ENCODE measurements at places on chromosomes 5 and 9.

DNA sequence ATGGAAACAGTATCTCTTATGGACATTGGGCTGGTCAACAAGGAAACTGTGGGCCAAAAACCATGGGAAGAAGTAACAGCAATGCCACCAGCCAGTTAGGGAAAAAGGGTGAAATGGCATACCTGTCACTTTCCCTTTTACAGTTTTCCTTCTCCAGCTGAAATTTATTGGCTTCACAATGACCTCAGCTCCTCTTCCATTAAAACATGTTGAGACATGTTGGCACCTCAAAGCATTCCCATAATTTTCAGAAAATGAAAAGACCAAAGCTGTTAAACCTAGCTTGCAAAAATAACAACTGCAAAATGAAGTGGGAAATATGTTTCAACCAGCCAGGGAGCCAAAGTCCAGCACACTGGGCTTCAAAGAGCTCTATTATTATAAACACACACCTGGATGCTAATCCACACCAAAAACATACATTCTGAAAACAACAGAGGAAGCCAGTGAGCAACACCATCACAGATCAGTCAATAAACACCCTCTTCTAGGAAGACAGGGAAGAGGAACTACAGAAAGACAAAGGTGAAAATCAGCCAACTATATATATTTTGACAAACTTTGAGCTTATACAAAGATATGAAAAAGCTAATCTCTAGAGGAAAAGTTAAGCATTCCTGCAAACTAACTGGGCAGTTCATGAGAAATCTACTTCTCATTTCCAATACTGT lies 78.4 kb upstream of the PTGER4 start:
- H3K27ac ChIP-seq, result no peak overlapping the region
- H3K4me3 ChIP-seq, result no peak overlapping the region
- DNase-seq, result no peak
- H3K4me1 ChIP-seq, result peaks cover 5% of the 10 kb centered on the region
- no peaks in the 10 kb centered on the region for H3K27me3 ChIP-seq

- H3K27ac ChIP-seq, result no peak overlapping the region
- H3K27me3 ChIP-seq, result no peaks in the 10 kb centered on the region
- no peak overlapping the region for H3K4me3 ChIP-seq
- H3K36me3 ChIP-seq, result no peaks in the 10 kb centered on the region
- DNase-seq, result no peak
- H3K4me1 ChIP-seq, result no peaks in the 10 kb centered on the region
Measured at GRCh38 chr5:67467110-67467509, 270.5 kb upstream of the CD180 start.

DNA sequence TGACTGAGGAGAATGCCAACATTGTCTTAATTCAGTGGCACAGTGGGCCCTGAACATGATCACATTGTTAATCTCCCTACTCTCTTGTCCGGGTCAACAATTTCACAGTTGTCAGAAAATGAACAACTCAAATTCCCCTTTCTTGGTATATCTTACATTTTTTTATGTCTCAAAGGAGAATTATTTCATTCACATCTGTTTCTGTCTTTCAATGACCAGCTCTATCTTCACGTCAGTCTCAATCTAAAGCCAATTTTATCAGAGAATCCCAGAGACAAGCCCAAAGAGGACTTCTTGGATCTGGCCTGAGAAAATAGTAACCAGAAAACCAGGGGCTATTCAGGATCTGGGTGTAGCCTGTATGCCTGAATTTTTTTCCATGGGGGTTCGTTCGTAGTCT lies 477.5 kb downstream of the PDE4D start:
- H3K36me3 ChIP-seq, result no peaks in the 10 kb centered on the region
- no peak overlapping the region for H3K4me3 ChIP-seq
- H3K27me3 ChIP-seq, result no peaks in the 10 kb centered on the region
- DNase-seq, result no peak
- no peaks in the 10 kb centered on the region for H3K4me1 ChIP-seq
- no peak overlapping the region for H3K27ac ChIP-seq

DNA sequence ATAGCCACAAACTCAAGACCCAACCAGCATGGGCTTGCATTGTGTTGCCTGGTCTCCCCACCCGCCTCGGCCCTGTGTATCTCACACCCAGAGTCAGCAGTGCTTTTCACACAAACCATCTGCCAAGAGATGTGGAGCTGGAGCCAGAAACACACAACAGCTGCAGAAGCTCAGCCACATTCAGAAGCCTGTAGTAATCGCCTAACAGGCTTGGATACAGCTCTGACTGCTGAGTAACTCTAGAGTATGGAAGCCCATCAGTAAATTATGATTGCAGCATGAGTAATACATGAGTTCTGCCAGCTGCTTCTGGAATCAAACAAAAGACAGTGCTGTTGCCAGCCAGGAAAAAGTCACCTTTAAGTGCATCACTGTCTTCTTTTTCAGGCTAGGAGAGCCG lies 16.0 kb downstream of the TEK start:
- H3K36me3 ChIP-seq, result no peaks in the 10 kb centered on the region
- no peak overlapping the region for H3K4me3 ChIP-seq
- no peak for DNase-seq
- H3K27ac ChIP-seq, result no peak overlapping the region
- H3K4me1 ChIP-seq, result no peaks in the 10 kb centered on the region

DNA sequence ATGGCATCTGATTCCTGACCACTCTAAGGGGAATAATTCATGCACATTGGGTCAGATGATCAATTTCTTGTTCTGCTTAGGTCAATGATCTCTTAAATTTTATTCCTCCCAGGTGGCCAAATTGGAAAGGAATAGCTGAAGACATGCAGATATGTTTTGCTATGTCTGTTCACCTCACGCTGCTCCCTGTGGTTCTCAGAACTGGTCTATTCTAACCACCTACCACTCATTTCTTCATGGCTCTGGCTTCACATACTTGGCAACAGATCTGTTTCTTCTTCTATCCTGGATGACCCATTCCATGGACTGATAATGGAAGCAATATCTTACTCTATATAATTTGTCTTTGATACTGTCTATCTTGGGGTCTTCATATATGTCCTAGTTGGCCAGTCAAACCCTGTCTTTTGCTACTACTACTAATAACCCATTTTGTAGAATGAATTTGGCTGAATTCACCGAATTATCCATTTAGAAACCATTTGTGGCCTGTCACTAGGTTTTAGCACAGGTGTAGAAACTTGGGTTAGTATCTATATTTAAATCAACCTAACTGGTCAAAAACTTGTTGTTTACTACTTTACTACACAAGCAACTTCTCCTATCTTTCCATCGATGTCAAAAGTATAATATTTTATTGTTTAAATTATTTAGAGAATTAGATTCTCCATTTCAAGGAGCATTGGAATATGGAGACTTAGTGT lies 650.9 kb downstream of the TLE4 start:
- no peaks in the 10 kb centered on the region for H3K27me3 ChIP-seq
- no peak overlapping the region for H3K4me3 ChIP-seq
- H3K36me3 ChIP-seq, result no peaks in the 10 kb centered on the region
- no peak overlapping the region for H3K27ac ChIP-seq
- no peak for DNase-seq

GRCh38 chr5:84406111-84406510 lies 21.4 kb upstream of the EDIL3 start:
- H3K4me3 ChIP-seq, result no peak overlapping the region
- no peaks in the 10 kb centered on the region for H3K36me3 ChIP-seq
- no peaks in the 10 kb centered on the region for H3K27me3 ChIP-seq
- no peaks in the 10 kb centered on the region for H3K4me1 ChIP-seq
- no peak overlapping the region for H3K27ac ChIP-seq

GRCh38 chr5:16017720-16018119 lies 161.9 kb downstream of the MARCHF11 start:
- no peak overlapping the region for H3K4me3 ChIP-seq
- DNase-seq, result no peak
- H3K36me3 ChIP-seq, result no peaks in the 10 kb centered on the region
- no peaks in the 10 kb centered on the region for H3K27me3 ChIP-seq

- DNase-seq, result no peak
- H3K27me3 ChIP-seq, result no peaks in the 10 kb centered on the region
- H3K4me3 ChIP-seq, result no peak overlapping the region
Measured at GRCh38 chr9:98521141-98521540, 187.6 kb downstream of the GABBR2 start.

DNA sequence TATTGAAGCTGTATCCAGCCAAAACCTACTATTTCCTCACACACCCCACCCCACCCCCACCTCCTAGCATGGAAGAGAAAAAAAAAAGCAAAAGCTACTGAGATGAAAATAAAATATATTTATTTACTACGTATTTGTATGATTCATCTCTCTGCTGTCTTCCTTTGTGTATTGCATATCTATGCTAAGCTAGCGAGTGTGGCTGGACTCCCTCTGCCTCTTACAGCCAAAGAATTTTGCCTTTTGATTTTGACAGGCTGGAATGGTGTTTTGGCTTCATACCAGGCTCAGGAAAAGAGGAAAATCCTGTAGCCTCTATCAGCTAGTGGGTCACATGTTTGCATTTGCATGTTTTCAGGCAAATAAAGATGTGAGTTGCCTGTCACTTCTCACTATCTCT lies 2.2 kb downstream of the ABLIM3 start:
- peaks cover 12% of the 10 kb centered on the region for H3K4me1 ChIP-seq
- no peaks in the 10 kb centered on the region for H3K27me3 ChIP-seq
- DNase-seq, result no peak

DNA sequence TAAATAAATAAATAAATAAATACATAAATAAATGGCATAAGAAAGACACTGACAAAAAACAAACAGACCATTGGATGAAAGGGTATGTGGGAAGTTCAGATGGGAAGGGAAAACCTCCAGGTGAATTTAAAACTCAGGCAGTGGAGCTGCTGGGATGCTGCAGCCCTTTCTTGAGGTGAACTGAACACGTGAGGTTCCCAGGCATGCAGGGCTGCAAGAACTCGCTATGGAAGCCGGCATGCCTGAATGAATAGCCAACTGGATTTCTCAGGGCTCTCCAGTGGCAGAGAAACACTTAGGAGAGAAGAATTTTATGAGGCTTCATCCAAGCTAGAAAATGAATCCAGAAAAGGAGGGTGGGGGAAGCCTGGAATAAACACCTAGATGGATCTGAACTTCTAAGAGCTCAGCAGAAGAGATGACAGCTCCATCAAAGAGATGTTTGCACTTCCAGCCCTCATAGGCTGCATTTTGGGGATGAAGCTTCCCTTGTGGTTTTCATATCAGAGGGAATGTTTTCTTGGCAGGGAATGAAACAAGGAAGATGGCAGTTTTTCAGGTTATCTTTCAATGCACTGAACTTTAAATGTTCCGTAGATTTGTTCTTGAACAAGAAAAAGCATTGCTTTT lies 224.2 kb upstream of the DAP start:
- no peaks in the 10 kb centered on the region for H3K4me1 ChIP-seq
- no peak for DNase-seq
- no peak overlapping the region for H3K4me3 ChIP-seq
- H3K27ac ChIP-seq, result no peak overlapping the region

DNA sequence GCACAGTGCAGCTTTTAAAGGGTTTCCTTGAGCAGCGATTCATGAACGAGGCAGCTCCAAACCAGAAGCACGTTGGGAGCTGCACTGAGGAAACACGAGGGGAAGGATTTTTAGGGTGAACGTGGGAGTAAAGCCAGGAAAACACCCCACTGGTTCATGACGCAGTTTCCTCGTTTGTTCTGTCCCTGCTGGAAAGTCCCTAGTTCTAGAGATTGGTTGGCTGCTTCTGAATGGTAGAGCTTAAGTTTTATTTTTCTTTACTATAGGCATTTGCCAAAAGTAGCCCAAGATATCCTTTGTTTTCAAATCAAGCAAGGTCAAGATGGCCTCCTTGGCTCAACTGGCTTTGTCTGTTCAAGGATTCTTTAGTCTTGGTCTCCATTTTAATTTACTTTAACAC lies 116.5 kb upstream of the CACNA1B start:
- peaks cover 6% of the 10 kb centered on the region for H3K36me3 ChIP-seq
- peaks cover 17% of the 10 kb centered on the region for H3K4me1 ChIP-seq
- no peak for DNase-seq
- H3K27me3 ChIP-seq, result no peaks in the 10 kb centered on the region

- no peak for DNase-seq
- no peaks in the 10 kb centered on the region for H3K27me3 ChIP-seq
- H3K4me3 ChIP-seq, result no peak overlapping the region
Measured at GRCh38 chr5:90479611-90480385, 5.1 kb downstream of the POLR3G start.
